GM04503 (cell line): ENCODE measurements at places on chromosomes 7 and 10.

DNA sequence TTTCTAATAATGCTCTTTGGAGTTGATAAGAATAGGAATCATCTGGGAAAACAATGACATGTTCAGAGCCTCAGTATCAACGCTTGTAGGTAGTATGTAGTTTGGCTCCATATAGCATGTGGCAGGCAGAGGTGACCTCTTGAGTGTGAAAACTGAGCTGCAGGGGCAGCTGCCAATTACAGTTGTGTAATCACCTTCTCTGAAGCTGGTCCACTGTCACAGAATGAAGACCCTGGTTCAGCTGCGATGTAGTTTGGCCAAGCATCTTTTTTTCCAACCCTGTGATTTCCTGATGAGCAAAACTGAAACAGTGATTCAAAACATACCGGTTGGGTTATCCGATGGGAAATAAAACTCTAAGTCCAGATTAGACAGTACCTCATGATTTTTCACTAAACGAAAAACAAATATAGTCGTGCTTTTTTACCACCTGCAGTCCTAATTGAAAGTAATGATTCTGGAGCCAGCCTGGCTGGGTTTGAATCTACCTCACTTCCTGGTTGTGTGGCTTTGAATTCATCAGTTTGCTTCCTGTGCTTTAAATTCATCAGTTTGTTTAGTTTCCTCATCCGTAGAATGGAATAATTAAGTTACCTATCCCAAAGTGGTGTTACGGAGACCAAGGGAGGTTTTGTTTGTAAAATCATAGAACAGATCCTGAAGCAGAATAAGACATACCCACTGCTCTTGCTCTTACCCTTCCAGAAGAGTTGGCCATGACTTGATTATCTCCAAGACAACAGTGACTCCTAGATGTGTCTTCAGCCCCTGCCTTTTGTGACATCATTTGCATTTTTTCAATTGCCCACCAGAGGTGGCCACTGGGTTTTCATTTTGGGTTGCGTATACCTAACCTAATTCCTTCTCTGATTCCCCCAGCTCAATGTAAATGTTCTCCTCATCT is 87.4 kb downstream of the CELF2 start:
- no peak for DNase-seq

- no peak for DNase-seq
Measured at GRCh38 chr10:132786884-132787494, 1.0 kb upstream of the NKX6-2 start.

DNA sequence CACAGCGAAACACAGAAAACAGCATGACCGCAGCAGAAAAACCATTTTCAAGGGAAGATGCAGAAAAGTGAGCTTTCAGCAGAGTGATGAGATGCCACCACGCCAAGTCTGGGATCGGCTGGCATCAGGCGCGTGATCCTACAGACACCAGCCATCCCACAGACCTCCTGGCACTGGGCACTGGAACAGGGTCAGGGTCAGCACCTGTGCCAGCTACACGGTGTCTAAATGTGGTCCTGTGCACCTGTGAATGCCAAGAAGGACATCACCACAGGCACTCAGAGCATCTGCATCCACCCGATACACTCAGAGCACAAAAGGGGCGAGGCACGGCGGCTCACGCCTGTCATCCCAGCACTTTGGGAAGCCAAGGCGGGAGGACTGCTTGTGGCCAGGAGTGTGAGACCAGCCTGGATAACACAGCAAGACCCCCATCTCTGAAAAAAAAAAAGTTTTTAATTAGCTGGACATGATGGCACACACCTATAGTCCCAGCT is 31.5 kb downstream of the STK32C start:
- DNase-seq: no peak

DNA sequence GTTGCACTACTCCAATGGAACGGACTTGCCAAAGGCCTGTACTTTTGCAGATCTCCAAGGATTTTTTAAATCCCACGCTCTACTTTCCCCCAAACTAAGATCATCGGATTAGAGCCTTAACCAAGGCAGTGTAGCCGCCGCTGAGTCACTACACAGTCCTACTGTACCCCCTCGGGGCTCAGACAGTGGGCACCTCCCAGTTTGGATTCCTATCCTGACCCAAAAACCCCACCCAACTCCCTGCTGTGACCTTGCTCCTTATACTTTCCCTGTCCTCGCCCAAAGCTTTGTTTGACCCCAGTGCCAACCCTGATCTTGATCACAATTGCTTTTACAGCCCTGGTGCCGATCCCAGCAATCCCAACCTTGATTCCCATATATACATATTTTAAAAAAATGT is 17.5 kb upstream of the PLAU start:
- DNase-seq: no peak

DNA sequence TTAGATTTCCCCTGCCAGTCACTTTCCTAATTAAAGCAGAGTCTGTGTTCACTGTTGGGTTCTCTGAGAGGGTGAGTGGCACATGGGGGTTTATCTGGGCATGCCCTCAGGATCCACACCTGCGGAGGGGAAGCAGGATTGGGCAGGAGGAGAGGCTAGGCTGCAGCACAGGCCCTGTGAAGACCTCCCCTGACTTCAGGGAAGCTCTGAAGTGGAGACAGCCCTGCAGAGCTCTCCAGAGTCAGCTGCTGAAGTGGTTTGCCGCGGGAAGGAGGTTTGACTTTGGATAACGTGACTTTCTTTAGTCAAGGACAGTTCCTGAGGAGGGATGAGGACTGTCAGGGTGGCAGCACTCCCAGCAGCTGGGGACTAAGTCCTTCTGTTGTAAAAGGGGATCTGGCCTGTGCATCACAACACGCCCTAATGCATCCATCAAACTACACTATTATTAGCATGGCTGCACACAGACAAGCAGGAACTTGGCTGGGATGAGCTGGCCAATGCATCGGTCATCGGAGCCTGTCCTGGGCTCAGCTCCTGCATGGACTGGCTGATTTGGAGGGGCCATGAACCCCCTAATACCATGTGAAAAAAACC is 50.9 kb upstream of the LEP start:
- no peak for DNase-seq

DNA sequence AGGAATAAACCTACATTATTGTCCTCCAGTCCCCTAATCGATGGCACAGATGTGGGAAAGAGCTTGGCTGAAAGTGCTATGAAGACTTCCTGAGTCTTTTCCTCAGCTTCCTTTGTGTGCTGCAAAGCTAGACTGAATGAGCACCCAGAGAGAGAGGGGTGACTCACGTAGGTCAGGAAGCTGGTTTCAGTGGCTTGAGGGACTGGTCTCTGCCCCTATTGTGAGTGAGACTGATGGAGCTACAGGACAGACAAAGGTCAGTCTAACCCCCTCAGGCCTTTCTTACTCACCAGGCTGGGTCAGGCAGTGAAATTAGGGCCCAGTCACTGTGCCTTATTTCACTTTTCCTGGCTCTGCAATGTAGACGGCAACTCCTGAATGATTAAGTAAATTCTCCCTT is 171.1 kb upstream of the GRB10 start:
- DNase-seq: no peak

DNA sequence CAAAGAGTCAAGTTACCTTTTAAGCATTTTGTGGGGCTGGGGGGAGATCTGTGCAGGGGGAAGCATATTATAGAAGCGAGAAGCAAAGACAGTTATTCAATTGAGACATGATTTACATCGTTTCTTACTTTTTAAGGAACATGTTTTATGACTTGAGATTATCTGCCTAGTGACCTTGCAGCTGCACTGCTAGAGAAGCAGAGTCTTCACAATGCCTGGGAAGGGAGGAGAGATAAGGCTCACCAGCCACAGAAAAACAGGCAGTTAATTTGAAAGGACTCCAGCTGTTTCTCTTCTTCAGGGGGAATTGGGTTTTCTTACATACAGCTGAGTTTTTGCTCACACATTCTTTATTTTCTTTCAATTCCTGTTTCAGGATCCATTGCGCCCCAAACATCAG is 31.0 kb downstream of the PHYH start:
- DNase-seq: no peak

DNA sequence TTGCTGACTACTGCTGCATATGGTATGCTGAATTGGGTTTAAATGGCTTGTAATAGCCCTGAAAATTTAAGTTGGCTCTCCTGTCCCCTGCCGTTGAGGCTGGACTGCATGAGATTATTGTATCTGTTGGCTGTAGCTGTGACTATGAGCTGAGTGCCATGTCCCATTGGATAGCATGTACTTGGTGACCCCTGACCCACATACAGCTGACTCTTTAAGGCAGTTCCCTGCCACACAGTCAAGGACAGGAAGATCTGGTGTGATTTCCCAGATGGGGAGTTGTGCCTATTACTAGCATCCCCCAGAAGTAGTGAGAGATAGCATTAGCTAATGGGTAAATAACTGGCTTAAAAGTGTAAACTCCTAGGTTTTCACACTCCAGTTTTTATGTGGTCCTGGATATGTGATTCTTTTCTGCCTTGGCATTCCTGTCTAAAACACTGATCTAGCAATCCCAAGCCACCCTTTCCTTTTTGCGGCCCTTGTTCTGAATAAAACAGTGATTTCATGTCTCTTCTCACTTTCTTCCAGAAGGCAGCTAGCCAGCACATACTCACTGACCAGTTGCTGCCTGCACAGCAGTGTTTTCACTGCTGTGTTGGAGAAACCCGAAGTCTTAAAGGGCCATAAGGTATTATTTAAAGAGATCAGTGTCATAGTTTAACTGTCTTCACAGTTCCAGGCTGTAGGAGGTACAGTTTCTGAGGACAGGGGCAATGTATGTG is 35.9 kb downstream of the LRRC4 start:
- DNase-seq: peak; percentile 12

GRCh38 chr7:74027683-74028320 is at the start of gene ELN:
TSS of gene ELN (plus strand) at chr7:74028173. CDS start at chr7:74028188, 15 bp downstream.
- no peak for DNase-seq
